ENCODE measurements at places on chromosomes 6 and 20.

GRCh38 chr6:169316651-169317050 is 63.0 kb upstream of the THBS2 start:
- no peak for DNase-seq

- DNase-seq: peak; percentile 24
Measured at GRCh38 chr6:122405417-122405816, 6.0 kb downstream of the HSF2 start.

DNA sequence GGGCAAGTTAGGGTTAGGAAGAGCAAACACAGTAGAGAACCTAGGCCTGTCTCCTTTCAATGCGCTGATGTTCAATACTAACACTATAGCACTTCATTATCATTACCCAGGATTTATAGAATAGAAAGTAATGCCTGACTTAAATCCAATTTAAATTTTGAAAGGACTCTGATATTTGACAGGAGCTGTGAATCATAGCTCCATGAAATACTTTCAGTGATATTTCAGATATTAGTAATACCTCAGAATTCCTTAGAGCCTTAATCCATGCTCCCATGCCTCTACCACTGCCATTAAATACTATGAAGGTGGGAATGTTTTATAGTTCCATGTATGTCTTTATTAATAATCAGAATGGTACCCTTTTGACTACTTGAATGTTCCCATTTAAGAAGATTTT is 530.2 kb downstream of the BCKDHB start:
- DNase-seq: no peak

- DNase-seq: no peak
Measured at GRCh38 chr6:127247114-127248096, 19.3 kb upstream of the RNF146 start.

DNA sequence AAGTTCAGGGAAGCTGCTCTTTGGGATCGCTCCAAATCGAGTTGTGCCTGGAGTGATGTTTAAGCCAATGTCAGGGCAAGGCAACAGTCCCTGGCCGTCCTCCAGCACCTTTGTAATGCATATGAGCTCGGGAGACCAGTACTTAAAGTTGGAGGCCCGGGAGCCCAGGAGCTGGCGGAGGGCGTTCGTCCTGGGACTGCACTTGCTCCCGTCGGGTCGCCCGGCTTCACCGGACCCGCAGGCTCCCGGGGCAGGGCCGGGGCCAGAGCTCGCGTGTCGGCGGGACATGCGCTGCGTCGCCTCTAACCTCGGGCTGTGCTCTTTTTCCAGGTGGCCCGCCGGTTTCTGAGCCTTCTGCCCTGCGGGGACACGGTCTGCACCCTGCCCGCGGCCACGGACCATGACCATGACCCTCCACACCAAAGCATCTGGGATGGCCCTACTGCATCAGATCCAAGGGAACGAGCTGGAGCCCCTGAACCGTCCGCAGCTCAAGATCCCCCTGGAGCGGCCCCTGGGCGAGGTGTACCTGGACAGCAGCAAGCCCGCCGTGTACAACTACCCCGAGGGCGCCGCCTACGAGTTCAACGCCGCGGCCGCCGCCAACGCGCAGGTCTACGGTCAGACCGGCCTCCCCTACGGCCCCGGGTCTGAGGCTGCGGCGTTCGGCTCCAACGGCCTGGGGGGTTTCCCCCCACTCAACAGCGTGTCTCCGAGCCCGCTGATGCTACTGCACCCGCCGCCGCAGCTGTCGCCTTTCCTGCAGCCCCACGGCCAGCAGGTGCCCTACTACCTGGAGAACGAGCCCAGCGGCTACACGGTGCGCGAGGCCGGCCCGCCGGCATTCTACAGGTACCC is at the start of gene ESR1:
Gene ESR1 (plus strand): TSS at position 170 of the 858 bp plus-strand sequence. CDS start 231 bp downstream, at position 401.
- no peak for DNase-seq

GRCh38 chr20:4987130-4987529 is 14.2 kb downstream of the SLC23A2 start:
- DNase-seq: no peak

GRCh38 chr20:23121751-23122320 is 35.7 kb upstream of the CD93 start:
- DNase-seq: no peak

DNA sequence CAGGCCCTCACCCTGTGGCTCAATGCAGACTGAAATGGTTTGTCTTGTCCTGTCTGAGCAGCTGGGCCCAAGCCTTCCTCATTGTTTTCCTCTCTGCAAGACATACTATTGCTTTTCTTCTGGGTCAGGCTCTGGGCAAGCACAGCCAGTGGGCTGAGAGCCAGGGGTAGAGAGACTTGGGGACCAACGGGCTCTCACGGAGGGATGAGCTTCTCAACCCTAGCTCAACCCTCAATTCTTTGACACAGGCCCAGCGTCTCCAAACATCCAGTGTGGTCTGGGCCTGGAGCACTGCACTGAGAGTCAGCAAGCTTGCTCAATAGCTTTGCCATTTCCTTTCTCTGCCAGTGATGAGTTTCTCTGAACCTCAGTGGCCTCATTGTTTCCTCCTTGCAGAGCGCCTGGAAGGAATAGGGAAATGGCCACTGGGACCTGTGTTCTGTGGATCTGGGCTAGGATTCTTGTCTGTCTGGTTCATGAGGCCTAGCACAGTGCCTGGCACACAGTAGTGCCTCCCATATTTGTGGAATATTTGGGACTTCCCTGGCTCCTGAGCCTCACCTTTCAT is 9.3 kb downstream of the ANGPT4 start:
- DNase-seq: no peak

DNA sequence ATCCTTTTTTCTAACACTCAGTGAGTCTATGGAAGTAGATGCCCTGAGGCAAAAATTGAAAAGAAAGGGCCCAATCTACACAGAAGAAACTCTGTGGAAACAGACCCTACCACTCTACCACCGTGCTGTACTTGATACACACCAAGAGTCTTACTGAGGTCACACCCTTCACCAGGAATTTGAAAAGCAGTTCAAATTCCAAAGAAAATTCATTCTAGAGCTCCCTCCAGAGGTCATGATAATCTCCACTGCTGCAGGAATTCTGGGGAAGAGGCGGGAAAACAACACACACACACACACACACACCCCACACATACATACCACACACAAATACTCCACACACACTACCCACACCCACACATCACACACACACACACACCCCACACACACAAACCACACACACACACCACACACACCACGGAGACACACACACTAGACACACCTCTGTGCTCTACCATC is 336.8 kb downstream of the HDGFL1 start:
- peak; percentile 21 for DNase-seq

DNA sequence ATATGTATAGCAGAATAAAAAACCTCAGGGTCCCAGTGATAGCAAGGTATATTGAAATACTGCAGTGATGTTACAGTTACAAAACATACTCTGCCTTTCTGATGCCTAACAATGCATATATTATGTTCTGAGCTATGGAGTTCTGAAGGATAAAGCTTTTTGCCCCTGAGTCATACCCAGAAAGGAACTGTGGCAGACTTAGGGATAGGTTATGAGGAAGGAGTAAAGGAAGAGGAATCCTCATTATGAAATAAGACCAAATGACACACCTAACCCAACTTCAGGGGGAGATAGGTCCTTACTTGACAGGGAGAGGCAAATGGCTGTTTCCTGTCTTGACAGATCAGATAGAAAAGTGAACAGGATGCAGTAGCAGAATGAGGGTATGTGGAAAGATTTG is 940.6 kb upstream of the FLRT3 start:
- no peak for DNase-seq

DNA sequence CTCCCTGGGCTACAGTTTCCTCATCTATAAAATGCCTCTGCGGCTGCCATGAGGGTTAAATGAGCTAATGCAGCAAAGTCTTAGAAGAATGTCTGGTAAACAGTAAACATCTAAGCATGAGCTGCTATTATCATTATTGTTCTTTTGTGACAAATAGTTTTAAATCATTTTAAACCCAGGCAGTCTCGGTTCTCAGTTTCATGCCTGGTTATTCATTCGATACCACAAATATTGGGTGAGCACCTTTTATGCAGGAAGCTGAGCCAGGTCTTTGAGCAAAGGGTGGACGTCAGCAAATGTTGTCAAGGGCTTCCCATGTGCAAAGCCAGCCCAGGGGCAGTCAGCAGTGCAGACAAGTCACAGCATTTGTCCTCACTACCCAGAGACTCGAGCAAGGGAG is 128.7 kb downstream of the NFATC2 start:
- no peak for DNase-seq

GRCh38 chr6:16651871-16652270 is 109.4 kb downstream of the ATXN1 start:
- no peak for DNase-seq

GRCh38 chr20:35144694-35145093 is 2.4 kb downstream of the EDEM2 start:
- DNase-seq: no peak

GRCh38 chr6:124881898-124882578 is 80.2 kb upstream of the RNF217 start:
- DNase-seq: no peak

- DNase-seq: no peak
Measured at GRCh38 chr20:49615401-49616153, 47.6 kb upstream of the PTGIS start.

DNA sequence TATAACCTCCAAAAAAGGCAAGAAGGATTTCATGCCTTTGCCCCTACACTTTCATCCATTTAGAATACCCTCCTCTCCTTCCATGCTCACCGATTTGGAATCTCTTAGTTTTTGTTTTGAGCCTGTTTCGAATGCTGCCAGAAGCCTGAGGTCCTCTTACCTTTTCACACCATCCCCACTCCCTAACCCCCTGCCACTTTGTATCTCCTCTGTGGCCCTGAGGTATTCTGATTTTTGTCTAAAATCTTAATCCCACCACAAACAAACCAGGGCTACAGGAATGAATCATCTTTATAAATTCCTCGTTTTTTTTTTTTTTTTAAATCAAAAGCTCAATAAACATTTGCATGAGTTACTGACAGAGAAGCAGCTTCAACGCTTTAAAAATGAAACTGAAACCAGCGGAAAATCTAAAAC is 1.6 kb upstream of the RPS12 start:
- DNase-seq: peak; percentile 91

DNA sequence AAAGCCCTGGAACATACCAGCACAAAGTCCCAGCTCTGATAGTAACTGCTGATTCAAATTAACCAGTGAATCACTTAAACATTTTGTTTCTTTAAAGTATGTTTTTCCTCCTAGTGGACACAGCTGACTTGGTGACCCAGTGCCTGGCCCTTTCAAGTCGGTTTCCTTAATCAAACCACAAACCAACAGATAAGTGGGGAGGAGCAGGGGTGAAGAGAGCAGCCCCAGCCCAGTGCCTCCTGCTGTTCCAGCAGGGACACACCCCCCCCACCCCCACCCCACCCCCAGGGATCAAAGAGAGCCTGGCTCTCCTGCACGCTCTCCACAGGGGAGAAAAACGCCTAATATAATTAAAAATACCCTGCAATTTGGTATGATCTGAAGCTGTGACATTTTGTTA is 55.4 kb upstream of the TBXT start:
- DNase-seq: peak; percentile 75

- DNase-seq: no peak
Measured at GRCh38 chr6:29989211-29989610, 46.9 kb downstream of the HLA-A start.

DNA sequence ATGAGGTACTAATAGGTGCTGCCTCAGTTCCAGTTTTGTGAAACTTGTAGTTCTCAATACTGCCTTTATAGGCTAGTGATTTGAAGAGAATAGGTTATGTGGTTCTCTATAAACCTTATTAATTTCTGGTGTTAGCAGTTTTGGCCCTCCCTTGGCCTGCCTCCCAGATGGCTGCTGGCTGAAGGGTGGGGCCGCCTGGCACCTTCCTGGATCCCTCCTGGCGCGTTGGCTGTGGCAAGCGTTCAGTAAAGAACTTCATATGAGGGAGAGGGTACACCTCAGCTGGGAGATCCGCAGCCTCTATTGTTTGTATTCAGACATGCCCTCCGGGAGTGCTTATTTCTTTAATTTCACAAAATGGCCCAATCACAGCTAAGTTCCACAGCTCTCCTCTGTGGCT is 51.9 kb downstream of the FAM120B start:
- no peak for DNase-seq

GRCh38 chr6:78614961-78615360 is 252.4 kb upstream of the IRAK1BP1 start:
- no peak for DNase-seq

GRCh38 chr6:130873746-130874145 is 46.5 kb downstream of the SMLR1 start:
- no peak for DNase-seq

DNA sequence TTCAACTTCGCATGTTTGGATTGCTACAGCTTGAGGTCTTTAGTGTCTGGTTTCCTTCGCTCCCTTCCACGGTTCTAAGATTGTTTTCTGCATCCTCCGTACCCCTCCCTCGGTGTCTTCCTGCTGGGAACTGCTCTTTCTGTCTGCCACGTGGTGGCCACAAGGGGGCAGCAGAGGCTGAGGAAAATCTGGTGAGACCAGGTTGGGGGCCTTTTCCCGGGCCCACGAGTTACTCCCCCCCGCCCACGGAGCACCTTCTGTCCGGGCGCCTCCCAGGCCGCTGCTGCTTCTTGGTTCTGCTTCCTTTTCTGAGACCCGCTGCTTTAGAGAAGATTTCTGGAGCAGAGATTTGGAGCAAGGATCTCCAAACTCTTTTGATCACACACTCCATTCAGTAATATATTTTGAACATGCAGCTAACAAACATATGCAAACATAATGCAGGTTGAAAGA is 21.1 kb upstream of the NOTCH4 start:
- peak; percentile 80 for DNase-seq

- no peak for DNase-seq
Measured at GRCh38 chr6:166643891-166644590, 17.0 kb upstream of the RPS6KA2 start.

- peak; percentile 40 for DNase-seq
Measured at GRCh38 chr6:85997206-85997605, 354.5 kb upstream of the SYNCRIP start.

GRCh38 chr6:160419488-160419887 is 71.3 kb downstream of the SLC22A3 start:
- DNase-seq: no peak

DNA sequence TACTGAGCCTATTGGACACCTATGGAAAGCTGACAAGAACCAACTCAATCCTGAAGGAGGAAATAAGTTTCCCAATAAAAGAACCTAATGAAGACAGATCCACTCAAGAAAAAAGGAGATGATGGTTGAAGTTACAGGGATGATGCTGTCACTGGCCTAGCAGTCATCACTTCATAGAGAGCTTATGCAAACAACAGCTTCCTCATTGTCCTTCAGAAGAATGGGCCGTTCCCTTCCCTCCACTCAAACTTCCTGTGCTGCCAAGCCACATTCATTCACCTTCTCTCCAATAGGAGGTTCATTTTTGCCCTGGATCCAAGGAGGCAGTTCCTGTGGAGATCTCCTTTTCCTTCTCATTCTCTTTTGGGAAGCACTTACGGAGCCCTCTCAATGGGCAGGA is 13.8 kb upstream of the PM20D2 start:
- DNase-seq: no peak

- DNase-seq: peak; percentile 62
Measured at GRCh38 chr6:108132863-108133262, 33.0 kb upstream of the NR2E1 start.
